ENCODE measurements at places on chromosomes 1 and 21. TPM values are rescaled to one million over a fixed set of nuclear protein-coding genes. Genes with fewer than 3 reads are reported as not detected.
A peak's percentile ranks its signal among the peaks of the same experiment; 100 is the strongest.

The SMCP gene
- not detected for total RNA-seq

GRCh38 chr1:210366767-210367166 lies 38.1 kb downstream of the HHAT start:
- peaks cover 7% of the 10 kb centered on the region for H3K4me1 ChIP-seq
- H3K4me3 ChIP-seq = no peak overlapping the region
- H3K27ac ChIP-seq = no peak overlapping the region
- no peaks in the 10 kb centered on the region for H3K27me3 ChIP-seq

- H3K27me3 ChIP-seq = no peaks in the 10 kb centered on the region
- no peak overlapping the region for H3K27ac ChIP-seq
- no peak overlapping the region for H3K4me3 ChIP-seq
- H3K4me1 ChIP-seq = peaks cover 16% of the 10 kb centered on the region
- H3K36me3 ChIP-seq = no peaks in the 10 kb centered on the region
Measured at GRCh38 chr1:86940599-86940998, 26.2 kb downstream of the HS2ST1 start.

The SPSB1 gene
- total RNA-seq = 7.5 TPM

The RAD54L gene
- total RNA-seq = 49.0 TPM

GRCh38 chr1:5424802-5425703 lies 567.2 kb downstream of the NPHP4 start:
- peak; percentile 35 for DNase-seq
- no peak overlapping the region for H3K4me3 ChIP-seq
- no peaks in the 10 kb centered on the region for H3K4me1 ChIP-seq
- H3K36me3 ChIP-seq = no peaks in the 10 kb centered on the region
- H3K27ac ChIP-seq = no peak overlapping the region

The OR2M7 gene
- not detected for total RNA-seq

The FMO5 gene
- total RNA-seq = 0.24 TPM

GRCh38 chr1:1560178-1560577 lies 14.5 kb downstream of the SSU72 start:
- no peaks in the 10 kb centered on the region for H3K27me3 ChIP-seq
- H3K36me3 ChIP-seq = peaks cover 41% of the 10 kb centered on the region
- DNase-seq = no peak
- H3K27ac ChIP-seq = no peak overlapping the region
- H3K4me3 ChIP-seq = no peak overlapping the region

GRCh38 chr1:206804156-206804737 lies 32.0 kb upstream of the IL10 start:
- H3K4me3 ChIP-seq = no peak overlapping the region
- no peak for DNase-seq
- no peaks in the 10 kb centered on the region for H3K36me3 ChIP-seq
- no peak overlapping the region for H3K27ac ChIP-seq
- H3K27me3 ChIP-seq = peaks cover 8% of the 10 kb centered on the region

GRCh38 chr1:53683986-53684740 lies 54.8 kb downstream of the GLIS1 start:
- H3K4me1 ChIP-seq = peaks cover 13% of the 10 kb centered on the region
- peak; percentile 5 for DNase-seq
- peaks cover 5% of the 10 kb centered on the region for H3K27me3 ChIP-seq
- no peak overlapping the region for H3K4me3 ChIP-seq
- H3K36me3 ChIP-seq = no peaks in the 10 kb centered on the region

Measured in A673 (cell line).